ENCODE measurements at places on chromosomes 12 and 14.

DNA sequence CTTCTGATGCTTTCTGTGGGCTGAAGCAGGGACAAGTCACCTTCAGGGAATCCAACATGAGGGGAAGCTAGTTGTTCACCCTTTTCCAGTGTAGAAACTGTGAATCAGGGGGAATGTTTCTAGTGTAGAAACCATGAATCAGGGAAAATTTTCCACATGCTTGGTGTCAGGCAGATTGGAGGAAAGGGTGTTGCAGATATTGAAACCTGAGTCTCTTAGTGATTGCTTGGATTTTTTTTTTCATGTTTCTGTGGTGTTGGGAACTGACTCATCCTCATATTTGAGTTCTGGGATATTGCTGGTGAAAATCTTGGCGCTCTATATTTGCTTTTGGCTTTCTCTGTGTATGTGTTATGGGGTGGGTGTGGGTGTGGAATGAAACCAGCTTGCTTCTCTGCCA, 144.5 kb upstream of the FBXO33 start:
- no peak for DNase-seq

GRCh38 chr12:112847708-112848337, 56.3 kb downstream of the RPH3A start:
- no peak for DNase-seq

- no peak for DNase-seq
These were observed 472.3 kb downstream of the GLT1D1 start for GRCh38 chr12:129325566-129325965.

- no peak for DNase-seq
These were observed 52.9 kb downstream of the GXYLT1 start for GRCh38 chr12:42091769-42092168.

DNA sequence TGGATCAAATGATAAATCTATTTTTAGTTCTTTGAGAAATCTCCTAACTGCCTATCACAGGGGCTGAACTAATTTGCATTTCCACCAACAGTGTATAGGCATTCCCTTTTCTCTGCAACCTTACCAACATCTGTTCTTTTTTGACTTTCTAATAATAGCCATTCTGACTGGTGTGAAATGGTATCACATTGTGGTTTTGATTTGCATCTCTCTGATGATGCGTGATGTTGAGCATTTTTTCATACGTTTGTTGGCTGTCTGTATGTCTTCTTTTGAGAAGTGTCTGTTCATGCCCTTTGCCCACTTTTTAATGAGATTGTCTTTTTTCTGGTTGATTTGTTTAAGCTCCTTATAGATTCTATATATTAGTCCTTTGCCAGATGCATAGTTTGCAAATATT, 67.1 kb downstream of the IFNG-AS1 start:
- DNase-seq: no peak

DNA sequence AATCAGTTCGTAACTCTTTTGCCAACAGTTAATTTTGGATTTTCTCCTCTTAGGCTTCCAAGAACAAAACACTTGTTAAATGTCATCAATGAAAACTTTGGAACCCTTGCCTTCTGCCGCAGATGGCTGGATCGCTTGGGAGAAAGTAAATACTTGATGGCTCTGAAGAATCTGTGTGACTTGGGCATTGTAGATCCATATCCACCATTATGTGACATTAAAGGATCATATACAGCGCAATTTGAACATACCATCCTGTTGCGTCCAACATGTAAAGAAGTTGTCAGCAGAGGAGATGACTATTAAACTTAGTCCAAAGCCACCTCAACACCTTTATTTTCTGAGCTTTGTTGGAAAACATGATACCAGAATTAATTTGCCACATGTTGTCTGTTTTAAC, 37.7 kb downstream of the USP44 start:
- no peak for DNase-seq

DNA sequence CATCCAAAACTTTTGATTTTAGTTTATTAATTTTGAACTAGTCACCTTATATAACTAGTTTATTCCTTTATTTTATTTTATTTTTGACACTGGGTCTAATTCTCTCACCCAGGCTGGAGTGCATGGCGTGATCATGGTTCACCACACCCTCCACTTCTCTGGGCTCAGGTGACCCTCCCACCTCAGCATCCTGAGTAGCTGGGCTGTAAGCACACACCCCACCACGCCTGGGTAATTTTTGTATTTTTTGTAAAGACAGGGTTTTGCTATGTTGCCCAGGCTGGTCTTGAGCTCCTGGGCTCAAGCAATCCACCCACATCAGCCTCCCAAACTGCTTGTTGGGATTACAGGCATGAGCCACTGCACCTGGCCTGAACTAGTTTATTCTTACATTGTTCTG, 17.3 kb downstream of the PCNX1 start:
- DNase-seq: no peak

DNA sequence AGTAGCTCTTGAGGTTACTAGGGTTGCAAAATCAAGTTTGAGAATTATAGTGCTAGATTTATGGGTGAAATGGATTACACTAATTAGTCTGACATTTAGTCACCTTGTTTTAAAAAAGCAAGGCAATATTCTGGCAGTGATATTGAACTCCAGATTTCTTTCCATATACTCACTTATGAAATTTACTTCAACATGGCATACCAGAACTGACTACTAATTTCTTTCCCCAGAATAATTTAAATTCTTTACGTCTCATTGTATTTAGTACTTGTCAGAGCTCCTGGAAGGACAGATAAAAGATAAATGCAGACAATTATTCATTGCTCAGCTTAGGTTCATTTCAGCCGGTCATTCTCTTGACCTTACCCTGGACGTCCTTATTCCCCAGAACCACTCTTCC, 24.3 kb downstream of the EMP1 start:
- DNase-seq: no peak

- DNase-seq: no peak
These were observed 21.9 kb upstream of the CLMN start for GRCh38 chr14:95341564-95341963.

- no peak for DNase-seq
These were observed 268.9 kb downstream of the RAD51B start for GRCh38 chr14:68088451-68088854.

DNA sequence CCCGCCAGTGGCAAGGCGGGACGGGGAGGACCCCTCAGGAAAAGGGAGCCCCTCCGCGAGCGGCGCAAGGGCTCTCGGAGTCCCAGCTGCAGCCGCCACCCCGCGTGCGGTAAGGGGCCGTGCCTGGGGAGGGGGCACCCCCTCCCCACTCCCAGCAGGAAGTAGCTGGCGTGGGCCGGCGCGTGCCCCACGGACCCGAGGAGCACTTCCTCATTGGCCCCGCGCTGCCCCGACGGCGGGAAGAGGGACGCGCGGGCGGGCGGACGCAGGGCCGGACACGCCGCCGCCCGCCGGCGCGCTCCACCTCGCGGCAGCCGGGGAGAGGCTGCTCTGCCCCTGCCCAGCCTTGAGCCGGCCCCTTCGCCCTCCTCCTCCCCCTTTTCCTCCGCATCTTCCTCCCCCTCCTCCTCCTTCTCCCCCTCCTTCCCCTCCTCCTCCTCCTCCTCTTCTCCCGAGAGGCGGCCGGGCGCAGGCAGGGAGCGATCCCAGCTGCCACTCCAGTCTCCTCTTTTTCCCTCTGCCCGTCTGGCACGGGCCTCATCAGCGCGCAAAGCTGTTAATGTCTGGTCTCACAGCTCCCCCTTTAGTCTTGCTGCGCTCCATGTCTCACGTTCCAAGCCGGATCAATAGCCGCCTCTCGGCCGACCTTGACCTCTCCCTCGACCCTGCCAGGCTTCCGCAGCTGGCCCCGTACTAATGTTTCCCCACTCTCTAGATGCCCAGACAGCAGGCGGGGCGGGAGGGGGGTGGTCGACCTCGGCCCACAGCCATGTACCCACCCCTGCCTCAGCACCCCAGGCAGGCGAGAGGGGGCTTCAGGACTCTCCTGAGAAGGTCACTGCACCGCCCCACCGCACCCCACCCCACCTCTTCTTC, 2.6 kb upstream of the BCL11B start:
- DNase-seq: no peak

GRCh38 chr14:22865424-22866405, 5.8 kb upstream of the LRP10 start:
- DNase-seq: no peak

Data from putamen (tissue), 1 donor.